ENCODE measurements at places on chromosomes 7 and 10.
A peak's percentile ranks its signal among the peaks of the same experiment; 100 is the strongest.

- no peaks in the 10 kb centered on the region for H3K27me3 ChIP-seq
- no peak for DNase-seq
- H3K27ac ChIP-seq: no peak overlapping the region
- no peaks in the 10 kb centered on the region for H3K36me3 ChIP-seq
- no peak overlapping the region for H3K4me3 ChIP-seq
- no peaks in the 10 kb centered on the region for H3K4me1 ChIP-seq
These were observed 823.0 kb downstream of the REEP3 start for GRCh38 chr10:64344211-64344610.

- no peak for DNase-seq
- H3K27me3 ChIP-seq: no peaks in the 10 kb centered on the region
- peaks cover 21% of the 10 kb centered on the region for H3K36me3 ChIP-seq
- H3K27ac ChIP-seq: peak overlapping the region; percentile 32
These were observed 112.2 kb downstream of the MGMT start for GRCh38 chr10:129579228-129579627.

- no peak for DNase-seq
- H3K4me3 ChIP-seq: no peak overlapping the region
- no peak overlapping the region for H3K27ac ChIP-seq
- no peaks in the 10 kb centered on the region for H3K36me3 ChIP-seq
These were observed 159.5 kb upstream of the WDR11 start for GRCh38 chr10:120691625-120692024.

GRCh38 chr7:24025094-24025493 lies 258.9 kb upstream of the NPY start:
- H3K36me3 ChIP-seq: no peaks in the 10 kb centered on the region
- DNase-seq: no peak
- H3K4me3 ChIP-seq: no peak overlapping the region
- H3K27ac ChIP-seq: peak overlapping the region; percentile 94

DNA sequence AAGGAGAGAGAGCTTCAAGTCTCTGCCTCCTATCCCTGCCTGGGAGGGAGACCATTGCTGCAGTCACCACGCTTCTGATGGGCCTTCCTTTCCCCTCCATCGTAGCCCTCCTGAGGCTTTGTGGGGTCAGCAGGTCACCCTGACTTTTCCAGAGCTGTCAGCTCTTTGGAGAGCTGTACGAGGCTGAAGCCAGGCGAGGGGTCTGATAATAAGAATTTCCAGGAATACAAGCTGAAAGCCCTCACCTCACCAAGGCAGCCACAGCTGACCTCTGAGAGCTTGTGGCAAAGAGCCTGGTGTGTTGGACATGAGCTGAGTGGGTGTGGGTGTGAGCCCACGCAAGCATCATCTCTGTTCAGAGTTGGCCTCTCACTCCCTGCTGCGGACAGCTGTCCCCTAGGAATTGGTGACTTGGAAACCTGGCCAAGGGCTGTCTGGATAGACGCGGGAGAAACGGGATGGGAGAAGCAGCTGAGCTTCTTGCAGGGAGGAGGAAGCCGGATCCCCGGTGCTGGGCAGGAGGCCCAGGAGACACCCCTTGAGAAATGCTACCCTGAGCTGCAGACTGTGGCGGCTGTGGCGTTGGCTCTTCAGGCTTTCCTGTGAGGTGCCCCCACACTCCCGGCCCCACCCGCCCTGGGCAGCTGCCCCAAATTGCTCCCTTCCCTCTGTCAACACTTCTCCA lies 122.1 kb upstream of the BTBD16 start:
- H3K27ac ChIP-seq: peak overlapping the region; percentile 96
- H3K27me3 ChIP-seq: no peaks in the 10 kb centered on the region
- DNase-seq: no peak
- peaks cover 74% of the 10 kb centered on the region for H3K4me1 ChIP-seq

DNA sequence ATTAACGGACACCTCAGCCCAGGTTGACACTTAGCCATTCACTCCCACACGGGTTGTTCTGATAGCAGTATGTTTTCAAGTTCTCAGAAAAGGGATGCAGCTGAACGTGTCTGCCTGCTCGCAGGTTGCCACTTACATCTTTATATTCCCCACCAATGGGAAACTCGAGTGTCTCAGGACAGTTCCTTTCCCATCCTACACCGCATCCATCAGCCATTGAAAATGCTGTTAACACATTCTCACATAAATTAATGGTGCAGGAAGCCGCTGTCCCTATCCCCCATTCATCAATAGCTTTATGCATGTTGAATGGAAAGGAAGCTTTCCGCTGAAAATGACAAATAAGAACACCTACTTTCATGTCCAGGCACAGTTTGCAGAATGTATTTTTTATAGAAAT lies 1.7 kb upstream of the FGFR2 start:
- H3K4me3 ChIP-seq: peak overlapping the region; percentile 34
- no peak for DNase-seq
- H3K36me3 ChIP-seq: no peaks in the 10 kb centered on the region
- H3K27me3 ChIP-seq: peaks cover 33% of the 10 kb centered on the region
- no peak overlapping the region for H3K27ac ChIP-seq
- peaks cover 50% of the 10 kb centered on the region for H3K4me1 ChIP-seq

- H3K36me3 ChIP-seq: no peaks in the 10 kb centered on the region
- no peak overlapping the region for H3K27ac ChIP-seq
- no peak for DNase-seq
- H3K27me3 ChIP-seq: no peaks in the 10 kb centered on the region
- H3K4me1 ChIP-seq: no peaks in the 10 kb centered on the region
These were observed 146.0 kb upstream of the GNAI1 start for GRCh38 chr7:79988653-79989052.

GRCh38 chr7:110209884-110210283 lies 881.0 kb upstream of the LRRN3 start:
- H3K4me1 ChIP-seq: peaks cover 7% of the 10 kb centered on the region
- H3K27me3 ChIP-seq: no peaks in the 10 kb centered on the region
- no peak overlapping the region for H3K4me3 ChIP-seq
- no peaks in the 10 kb centered on the region for H3K36me3 ChIP-seq
- no peak for DNase-seq

GRCh38 chr7:32043688-32044087 lies 26.5 kb downstream of the PDE1C start:
- peaks cover 21% of the 10 kb centered on the region for H3K4me1 ChIP-seq
- H3K27ac ChIP-seq: no peak overlapping the region
- H3K27me3 ChIP-seq: no peaks in the 10 kb centered on the region
- H3K4me3 ChIP-seq: no peak overlapping the region
- no peaks in the 10 kb centered on the region for H3K36me3 ChIP-seq

DNA sequence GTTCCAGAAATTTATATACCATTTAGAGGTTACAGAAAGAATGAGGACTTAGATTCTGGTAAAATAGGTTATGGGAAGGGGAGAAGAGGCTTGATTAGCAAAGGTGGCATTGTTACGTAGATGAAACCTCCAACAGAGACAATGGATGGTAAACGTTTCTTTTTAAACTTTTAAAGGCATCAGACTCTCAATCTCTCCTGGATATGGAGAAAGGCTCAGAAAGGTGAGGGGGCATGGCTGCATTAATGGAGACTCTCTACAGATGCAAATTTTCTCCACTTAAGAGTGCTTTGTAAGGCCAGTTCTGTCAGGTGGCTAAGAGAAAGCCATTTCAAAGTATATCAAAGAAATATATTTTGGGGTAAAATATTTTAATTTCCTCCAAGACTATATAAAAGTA lies 240.9 kb upstream of the PTER start:
- H3K27ac ChIP-seq: no peak overlapping the region
- H3K27me3 ChIP-seq: no peaks in the 10 kb centered on the region
- H3K4me3 ChIP-seq: no peak overlapping the region
- DNase-seq: no peak

DNA sequence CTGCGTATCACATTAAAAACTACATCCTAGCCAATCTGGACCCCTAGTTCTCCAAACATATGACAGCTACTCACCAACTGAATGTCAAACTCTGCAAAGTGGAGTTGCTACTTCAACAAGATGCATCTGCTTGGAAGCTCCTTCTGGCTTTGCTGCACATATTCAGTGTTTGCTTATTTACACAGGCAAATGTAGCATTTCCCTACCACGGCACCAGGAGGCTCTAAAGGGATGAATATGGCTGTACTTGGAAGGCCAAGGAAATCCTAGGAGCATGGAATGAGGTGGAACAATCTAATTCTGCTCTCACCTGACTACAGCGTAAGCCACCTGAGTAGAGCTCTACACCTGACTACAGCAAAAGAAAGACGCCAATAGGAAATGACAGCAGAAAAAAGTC lies 39.7 kb downstream of the MTPAP start:
- no peaks in the 10 kb centered on the region for H3K27me3 ChIP-seq
- H3K4me1 ChIP-seq: peaks cover 8% of the 10 kb centered on the region
- no peak for DNase-seq
- no peak overlapping the region for H3K4me3 ChIP-seq

- H3K27me3 ChIP-seq: peaks cover 5% of the 10 kb centered on the region
- no peak overlapping the region for H3K27ac ChIP-seq
- DNase-seq: no peak
- no peak overlapping the region for H3K4me3 ChIP-seq
These were observed 629.7 kb upstream of the GALNT17 start for GRCh38 chr7:70502117-70502863.

GRCh38 chr7:134593530-134594392 lies 44.9 kb downstream of the AKR1B15 start:
- H3K27me3 ChIP-seq: no peaks in the 10 kb centered on the region
- no peak overlapping the region for H3K27ac ChIP-seq
- no peak overlapping the region for H3K4me3 ChIP-seq

GRCh38 chr10:43981232-43981631 lies 332.6 kb upstream of the ZNF32 start:
- no peak overlapping the region for H3K4me3 ChIP-seq
- no peaks in the 10 kb centered on the region for H3K36me3 ChIP-seq
- peaks cover 33% of the 10 kb centered on the region for H3K4me1 ChIP-seq
- peaks cover 4% of the 10 kb centered on the region for H3K27me3 ChIP-seq

DNA sequence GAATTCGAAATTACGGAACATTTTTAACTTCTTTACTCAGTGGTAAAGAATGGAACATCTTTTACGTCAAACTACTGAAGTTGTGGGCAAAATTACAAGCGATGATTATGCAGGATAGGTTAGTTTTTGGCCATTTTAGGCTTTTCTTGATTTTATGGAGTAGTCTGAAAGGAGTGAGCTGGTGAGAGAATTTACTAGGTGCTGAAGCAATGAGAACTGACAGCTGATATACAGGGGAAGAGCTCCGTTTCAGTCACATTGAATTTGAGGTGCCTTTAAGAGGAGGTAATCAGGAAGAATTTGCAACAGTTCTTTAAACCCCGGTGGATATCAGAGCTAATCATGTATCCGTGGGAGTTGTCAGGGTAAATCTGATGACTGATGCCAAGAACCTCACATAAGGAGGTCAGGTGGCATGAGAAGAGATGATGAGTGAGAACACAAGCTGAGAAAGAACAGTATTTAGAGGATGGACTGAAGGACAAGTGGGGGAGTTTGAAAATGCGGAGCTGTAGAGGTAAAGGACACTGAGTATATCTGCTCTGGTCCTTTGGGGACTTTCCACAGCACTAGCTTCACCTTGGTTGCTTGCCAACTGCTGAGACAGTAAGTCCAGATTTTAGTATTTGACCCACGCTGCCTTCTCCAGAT lies 104.3 kb downstream of the AHR start:
- H3K36me3 ChIP-seq: no peaks in the 10 kb centered on the region
- DNase-seq: no peak
- no peak overlapping the region for H3K27ac ChIP-seq

GRCh38 chr7:50185951-50186682 lies 93.1 kb upstream of the ZPBP start:
- no peaks in the 10 kb centered on the region for H3K36me3 ChIP-seq
- no peak for DNase-seq
- H3K4me1 ChIP-seq: peaks cover 6% of the 10 kb centered on the region
- H3K27me3 ChIP-seq: peaks cover 10% of the 10 kb centered on the region
- no peak overlapping the region for H3K4me3 ChIP-seq

- no peak overlapping the region for H3K27ac ChIP-seq
- peaks cover 5% of the 10 kb centered on the region for H3K27me3 ChIP-seq
- H3K4me3 ChIP-seq: no peak overlapping the region
- DNase-seq: no peak
- peaks cover 8% of the 10 kb centered on the region for H3K36me3 ChIP-seq
These were observed 24.8 kb downstream of the JCAD start for GRCh38 chr10:30034433-30035137.

DNA sequence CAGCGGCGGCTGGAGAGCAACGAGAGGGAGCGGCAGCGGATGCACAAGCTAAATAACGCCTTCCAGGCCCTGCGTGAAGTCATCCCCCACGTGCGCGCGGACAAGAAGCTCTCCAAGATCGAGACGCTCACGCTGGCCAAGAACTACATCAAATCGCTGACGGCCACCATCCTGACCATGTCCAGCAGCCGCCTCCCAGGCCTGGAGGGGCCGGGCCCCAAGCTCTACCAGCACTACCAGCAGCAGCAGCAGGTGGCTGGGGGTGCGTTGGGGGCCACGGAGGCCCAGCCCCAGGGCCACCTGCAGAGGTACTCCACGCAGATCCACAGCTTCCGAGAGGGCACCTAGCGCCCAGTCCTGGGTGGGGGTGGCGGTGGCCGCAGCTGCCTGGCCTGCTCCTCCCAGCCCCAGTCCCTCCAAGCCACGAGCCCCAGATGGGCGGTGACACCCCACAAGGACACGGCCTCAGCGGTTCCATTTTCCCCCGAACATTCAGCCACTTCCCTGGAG lies 1.3 kb downstream of the BHLHA15 start:
- peaks cover 1% of the 10 kb centered on the region for H3K36me3 ChIP-seq
- H3K27me3 ChIP-seq: peaks cover 12% of the 10 kb centered on the region
- H3K27ac ChIP-seq: no peak overlapping the region
- H3K4me1 ChIP-seq: peaks cover 15% of the 10 kb centered on the region

DNA sequence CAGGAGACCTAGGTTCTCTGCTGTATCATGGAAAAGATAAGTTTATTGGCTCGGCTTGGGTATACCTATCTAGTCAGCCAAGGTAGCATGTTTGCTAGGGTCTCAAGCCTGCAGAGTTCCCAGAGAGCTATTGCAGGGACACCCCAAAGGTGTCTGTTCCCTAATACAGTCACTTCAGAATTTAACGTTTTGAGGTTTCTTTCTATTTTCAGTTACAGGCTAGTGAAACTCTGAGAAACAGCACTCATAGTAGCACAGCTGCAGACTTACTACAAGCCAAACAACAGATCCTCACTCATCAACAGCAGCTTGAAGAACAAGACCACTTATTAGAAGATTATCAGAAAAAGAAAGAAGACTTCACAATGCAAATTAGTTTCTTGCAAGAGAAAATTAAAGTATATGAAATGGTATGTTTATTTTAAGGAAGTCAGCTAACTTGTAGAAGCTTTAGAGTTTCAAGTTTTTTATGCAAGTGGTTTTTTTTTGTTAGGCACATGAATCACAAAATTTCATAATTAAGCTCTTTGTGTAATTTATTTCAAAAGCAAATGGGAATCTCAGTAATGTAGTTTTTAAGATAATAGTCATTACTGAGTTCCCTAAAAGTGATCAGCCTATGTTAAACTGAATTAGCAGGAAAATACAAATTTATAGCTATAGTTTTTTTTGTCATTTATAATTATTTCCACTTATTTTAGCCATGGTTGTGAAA lies 54.9 kb downstream of the AKAP9 start:
- H3K36me3 ChIP-seq: peaks cover 61% of the 10 kb centered on the region
- H3K27me3 ChIP-seq: no peaks in the 10 kb centered on the region
- peak overlapping the region; percentile 48 for H3K27ac ChIP-seq
- no peak for DNase-seq
- H3K4me3 ChIP-seq: no peak overlapping the region

DNA sequence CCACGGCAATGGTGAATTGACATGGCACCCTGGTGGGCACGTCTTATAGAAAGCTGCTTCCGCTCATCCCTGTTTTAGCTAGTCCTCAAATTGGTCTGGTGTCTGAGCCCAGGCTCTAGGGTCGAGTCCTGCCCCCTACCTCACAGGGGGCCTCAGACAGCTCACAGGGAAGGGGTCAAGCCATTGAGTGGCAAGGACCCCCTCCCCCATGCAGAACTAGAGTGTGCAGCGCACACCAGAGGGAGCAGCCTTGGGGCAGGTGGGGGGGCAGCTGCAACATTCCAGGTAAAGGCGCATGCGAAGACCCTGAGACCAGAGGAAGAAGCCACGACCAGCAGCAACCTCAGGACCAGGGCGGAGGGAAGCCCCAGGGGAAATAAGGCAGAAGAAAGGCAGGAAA lies 240.4 kb upstream of the PPP2R2D start:
- no peak overlapping the region for H3K27ac ChIP-seq
- peaks cover 6% of the 10 kb centered on the region for H3K27me3 ChIP-seq
- no peak overlapping the region for H3K4me3 ChIP-seq

All from nephron progenitor cell (in vitro differentiated cells).